Lower lobe of right lung (tissue), 2 donors: ENCODE measurements at places on chromosomes 13 and 19. TPM values are rescaled to one million over a fixed set of nuclear protein-coding genes. Genes with fewer than 3 reads are reported as not detected.

DNA sequence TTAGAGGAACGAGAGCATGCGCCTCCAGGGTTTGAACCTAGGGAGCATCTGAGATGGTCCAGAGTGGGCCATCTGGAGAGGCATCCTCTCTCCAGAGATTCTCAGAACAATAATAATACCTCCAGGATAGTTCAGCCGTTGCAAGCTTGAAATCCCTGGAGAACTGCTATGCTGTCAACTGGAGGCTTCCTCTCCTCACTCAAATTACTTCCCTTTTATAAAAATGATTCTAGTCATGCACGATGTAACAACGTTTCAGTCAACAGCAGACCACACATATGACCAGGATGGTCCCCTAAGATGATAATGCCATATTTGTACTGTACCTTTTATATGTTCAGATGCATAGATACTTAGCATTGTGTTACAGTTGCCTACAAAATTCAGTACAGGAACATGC, 108.7 kb downstream of the SHISA2 start:
- no peaks in the 10 kb centered on the region for H3K4me1 ChIP-seq
- no peak overlapping the region for H3K27ac ChIP-seq
- no peak for DNase-seq
- H3K27me3 ChIP-seq, result no peaks in the 10 kb centered on the region

- peaks cover 4% of the 10 kb centered on the region for H3K27me3 ChIP-seq
- DNase-seq, result no peak
- H3K4me3 ChIP-seq, result no peak overlapping the region
- no peak overlapping the region for H3K27ac ChIP-seq
- no peaks in the 10 kb centered on the region for H3K4me1 ChIP-seq
- H3K36me3 ChIP-seq, result no peaks in the 10 kb centered on the region
These were observed 344.3 kb downstream of the TEX29 start for GRCh38 chr13:111664696-111665095.

DNA sequence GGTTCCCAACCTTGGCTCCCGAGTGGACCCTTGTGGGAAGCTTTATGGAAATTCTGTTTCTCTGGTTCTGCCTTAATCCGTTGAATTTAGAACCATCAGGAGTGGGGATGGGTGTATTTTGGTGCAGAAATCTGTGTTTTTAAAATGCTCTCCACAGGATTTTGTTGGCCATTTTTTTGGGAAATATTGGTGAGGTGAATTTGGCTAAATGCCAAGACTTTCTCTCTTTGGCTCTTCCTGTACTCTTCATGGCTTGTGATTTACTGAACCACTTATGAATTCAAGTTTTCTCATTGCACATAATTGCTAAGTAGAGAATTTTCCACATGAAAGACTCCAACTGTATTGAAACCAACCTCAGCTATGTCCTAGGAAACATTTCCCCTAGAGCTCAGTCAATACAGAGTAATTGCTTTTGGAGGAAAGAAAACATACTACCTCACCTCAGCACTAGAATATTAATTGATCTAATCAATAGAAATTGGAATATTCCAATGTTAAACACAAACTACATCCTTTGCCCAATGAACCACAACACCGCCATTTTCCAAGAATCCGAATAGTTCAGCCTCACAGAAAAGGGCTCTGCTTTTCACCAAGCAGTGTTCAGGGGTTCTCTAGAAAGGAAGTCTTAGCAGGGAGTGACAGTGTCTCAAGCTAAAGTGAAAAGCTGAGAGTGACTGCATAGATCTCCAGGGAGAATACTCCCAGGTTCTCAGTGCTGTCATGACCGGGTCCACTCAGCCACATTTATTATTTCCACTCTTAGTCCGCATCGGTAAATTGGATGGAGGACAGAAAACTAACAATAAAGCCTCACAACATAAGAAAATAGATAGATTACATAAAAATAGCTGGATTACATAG, 60.3 kb downstream of the ERCC5 start:
- no peak for DNase-seq
- no peaks in the 10 kb centered on the region for H3K36me3 ChIP-seq
- H3K27ac ChIP-seq, result no peak overlapping the region
- H3K4me3 ChIP-seq, result no peak overlapping the region
- H3K27me3 ChIP-seq, result peaks cover 10% of the 10 kb centered on the region

- peaks cover 19% of the 10 kb centered on the region for H3K4me1 ChIP-seq
- no peaks in the 10 kb centered on the region for H3K36me3 ChIP-seq
- DNase-seq, result peak; percentile 80
- H3K4me3 ChIP-seq, result no peak overlapping the region
- H3K27ac ChIP-seq, result no peak overlapping the region
- no peaks in the 10 kb centered on the region for H3K27me3 ChIP-seq
These were observed 19.3 kb upstream of the RASA3 start for GRCh38 chr13:114151565-114152284.

DNA sequence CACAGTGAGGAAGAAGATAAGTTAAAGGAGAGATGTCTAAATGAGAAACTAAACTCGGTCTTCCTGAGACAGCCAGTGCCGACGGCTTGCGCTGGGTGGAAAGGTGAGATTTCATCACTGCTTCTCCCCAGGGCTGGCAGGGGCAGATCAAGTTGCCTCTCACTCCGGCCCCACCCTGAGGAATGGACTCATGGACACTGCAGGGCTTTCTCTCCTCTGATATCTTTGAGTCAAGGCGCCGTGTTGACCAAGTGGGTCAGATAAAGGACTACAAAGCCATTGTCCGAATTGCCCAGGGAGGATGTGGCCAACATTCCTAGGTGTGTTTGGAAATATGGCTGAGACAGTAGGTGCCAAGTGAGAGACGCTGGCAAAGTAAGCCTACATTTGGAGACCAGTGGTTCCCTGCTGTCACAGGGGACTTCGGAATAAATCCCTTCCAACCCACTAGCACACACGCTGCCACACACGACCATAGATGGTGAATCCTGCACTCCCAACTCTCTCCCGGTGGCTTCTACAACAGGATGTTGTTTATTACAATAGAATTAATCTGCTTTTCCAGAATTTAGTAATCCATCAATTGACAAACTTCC, 156.5 kb upstream of the TSC22D1 start:
- H3K4me3 ChIP-seq, result no peak overlapping the region
- H3K4me1 ChIP-seq, result no peaks in the 10 kb centered on the region
- no peak overlapping the region for H3K27ac ChIP-seq

DNA sequence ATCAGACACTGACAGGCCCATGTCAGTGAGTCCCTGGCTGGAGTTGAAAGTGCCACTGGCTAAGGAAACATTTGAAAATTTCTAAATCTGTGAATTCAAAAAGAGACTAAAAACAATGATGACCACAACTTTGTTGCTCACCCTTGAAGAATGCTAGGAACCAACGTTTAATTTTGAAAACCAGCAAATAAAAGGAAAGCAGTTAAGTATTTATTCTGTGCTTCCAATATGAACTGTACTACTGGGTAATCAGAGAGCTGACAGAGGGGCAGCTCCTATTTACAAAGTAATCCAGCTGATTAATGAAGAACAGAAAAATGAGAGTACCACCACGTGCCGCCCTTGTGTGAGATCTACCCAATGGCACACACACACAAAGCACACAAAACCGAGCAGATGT, 44.7 kb upstream of the LATS2 start:
- no peaks in the 10 kb centered on the region for H3K36me3 ChIP-seq
- H3K4me3 ChIP-seq, result no peak overlapping the region
- H3K4me1 ChIP-seq, result peaks cover 4% of the 10 kb centered on the region
- no peaks in the 10 kb centered on the region for H3K27me3 ChIP-seq

DNA sequence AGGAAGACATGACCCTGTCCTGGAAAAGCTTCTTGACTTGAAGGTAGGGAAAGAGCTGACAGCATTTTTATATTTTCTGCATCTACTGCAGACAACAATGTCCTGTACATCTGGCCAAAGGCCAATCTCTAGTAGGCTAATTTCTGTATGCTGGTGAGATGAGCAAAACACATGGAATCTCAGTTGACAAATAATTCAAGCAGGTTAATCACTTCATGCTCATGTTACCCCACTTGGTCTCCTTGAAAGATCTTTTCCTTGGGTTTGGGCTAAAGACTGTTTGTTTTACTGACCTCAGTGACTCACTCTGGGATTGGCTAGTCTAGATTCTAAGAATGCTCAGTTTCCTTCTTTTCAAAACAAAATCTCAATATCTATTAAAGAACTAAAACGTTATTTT, 298.8 kb downstream of the LMO7 start:
- H3K4me1 ChIP-seq, result no peaks in the 10 kb centered on the region
- no peak overlapping the region for H3K4me3 ChIP-seq
- no peak overlapping the region for H3K27ac ChIP-seq
- H3K36me3 ChIP-seq, result no peaks in the 10 kb centered on the region

DNA sequence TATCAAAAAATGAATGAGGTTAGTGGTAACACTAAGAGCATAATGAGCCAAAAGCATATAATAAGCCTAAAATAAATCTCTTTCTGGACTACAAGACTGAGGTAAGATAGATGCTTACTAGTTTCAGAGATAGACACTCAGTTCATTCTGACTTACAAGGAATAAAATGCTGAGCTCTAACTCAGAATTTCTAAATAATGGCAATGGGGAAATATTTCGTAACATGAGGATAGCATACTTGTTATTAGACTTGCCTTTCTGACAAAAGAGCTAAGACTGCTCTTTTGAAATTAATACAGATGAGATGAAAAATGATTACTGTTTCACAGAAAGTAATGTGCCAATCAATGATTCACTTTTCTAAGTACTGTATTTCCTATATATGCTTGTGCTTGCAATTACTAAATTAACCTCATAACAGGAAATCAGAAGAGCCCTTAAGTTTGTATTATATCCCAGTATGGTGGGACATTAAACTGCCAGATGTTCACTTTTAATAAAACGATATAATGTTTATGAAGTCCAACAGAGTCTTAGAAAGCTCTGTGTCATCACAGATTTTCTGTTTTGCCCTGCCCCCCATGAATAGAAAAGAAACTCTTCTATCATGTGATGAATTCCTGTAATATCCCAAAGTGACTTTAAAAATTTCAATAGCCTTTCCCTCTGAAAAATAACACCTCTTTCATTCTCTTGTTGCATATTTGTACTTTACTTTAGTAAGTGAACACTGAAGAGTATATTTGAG, 2771.0 kb upstream of the PCDH20 start:
- no peak overlapping the region for H3K27ac ChIP-seq
- no peaks in the 10 kb centered on the region for H3K36me3 ChIP-seq
- no peak overlapping the region for H3K4me3 ChIP-seq
- H3K27me3 ChIP-seq, result no peaks in the 10 kb centered on the region
- no peak for DNase-seq

- H3K36me3 ChIP-seq, result no peaks in the 10 kb centered on the region
- no peak overlapping the region for H3K27ac ChIP-seq
- H3K27me3 ChIP-seq, result peaks cover 4% of the 10 kb centered on the region
- H3K4me1 ChIP-seq, result no peaks in the 10 kb centered on the region
These were observed 4.9 kb upstream of the SULT2A1 start for GRCh38 chr19:47890865-47891621.

GRCh38 chr19:32540621-32541020, 40.4 kb upstream of the PDCD5 start:
- H3K36me3 ChIP-seq, result no peaks in the 10 kb centered on the region
- H3K27ac ChIP-seq, result no peak overlapping the region
- H3K27me3 ChIP-seq, result no peaks in the 10 kb centered on the region
- DNase-seq, result no peak
- no peak overlapping the region for H3K4me3 ChIP-seq

DNA sequence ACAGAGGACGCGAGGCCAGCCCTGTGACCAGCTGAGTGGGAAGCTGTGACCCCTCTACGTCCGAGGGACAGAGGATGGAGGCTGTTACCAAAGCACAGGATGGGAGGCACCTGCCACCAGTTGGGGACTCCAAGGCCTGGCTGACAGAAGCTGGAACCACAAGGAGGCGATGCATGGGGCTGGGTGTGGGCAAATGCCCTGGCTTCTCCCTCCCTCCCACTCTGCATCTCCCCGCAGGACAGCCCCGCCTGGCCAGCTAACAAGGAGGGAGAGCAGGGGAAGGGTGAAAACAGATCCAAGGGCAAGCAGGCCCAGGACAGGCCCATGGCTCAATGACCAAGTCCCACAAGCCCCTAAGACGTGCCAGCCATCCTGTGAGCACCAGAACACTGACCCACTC, 28.6 kb downstream of the AKT2 start:
- H3K4me1 ChIP-seq, result no peaks in the 10 kb centered on the region
- H3K36me3 ChIP-seq, result peaks cover 56% of the 10 kb centered on the region
- no peak overlapping the region for H3K27ac ChIP-seq

- no peaks in the 10 kb centered on the region for H3K4me1 ChIP-seq
- H3K36me3 ChIP-seq, result no peaks in the 10 kb centered on the region
- H3K4me3 ChIP-seq, result no peak overlapping the region
- no peak overlapping the region for H3K27ac ChIP-seq
These were observed 570.9 kb downstream of the GPC6 start for GRCh38 chr13:93797463-93797862.

DNA sequence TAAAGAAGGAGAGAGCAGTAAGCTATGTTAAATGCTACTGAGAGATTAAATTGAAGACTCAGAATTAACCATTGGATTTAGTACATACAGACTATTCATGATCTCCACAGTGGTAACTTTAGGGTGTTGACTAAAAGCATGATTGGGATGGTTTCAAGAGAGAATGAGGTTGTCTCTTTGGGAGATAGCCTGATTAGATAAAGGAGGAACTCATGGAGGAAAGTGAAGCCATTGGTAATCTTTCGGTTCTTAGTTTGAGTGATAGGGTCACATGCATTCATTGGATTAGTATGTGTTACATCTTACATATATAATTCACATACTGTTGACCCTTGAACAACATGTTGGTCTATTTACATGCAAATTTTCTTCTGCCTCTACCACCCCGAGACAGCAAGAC, 18.8 kb upstream of the KL start:
- no peak for DNase-seq
- no peak overlapping the region for H3K4me3 ChIP-seq
- no peaks in the 10 kb centered on the region for H3K36me3 ChIP-seq
- H3K27ac ChIP-seq, result no peak overlapping the region
- H3K27me3 ChIP-seq, result no peaks in the 10 kb centered on the region

DNA sequence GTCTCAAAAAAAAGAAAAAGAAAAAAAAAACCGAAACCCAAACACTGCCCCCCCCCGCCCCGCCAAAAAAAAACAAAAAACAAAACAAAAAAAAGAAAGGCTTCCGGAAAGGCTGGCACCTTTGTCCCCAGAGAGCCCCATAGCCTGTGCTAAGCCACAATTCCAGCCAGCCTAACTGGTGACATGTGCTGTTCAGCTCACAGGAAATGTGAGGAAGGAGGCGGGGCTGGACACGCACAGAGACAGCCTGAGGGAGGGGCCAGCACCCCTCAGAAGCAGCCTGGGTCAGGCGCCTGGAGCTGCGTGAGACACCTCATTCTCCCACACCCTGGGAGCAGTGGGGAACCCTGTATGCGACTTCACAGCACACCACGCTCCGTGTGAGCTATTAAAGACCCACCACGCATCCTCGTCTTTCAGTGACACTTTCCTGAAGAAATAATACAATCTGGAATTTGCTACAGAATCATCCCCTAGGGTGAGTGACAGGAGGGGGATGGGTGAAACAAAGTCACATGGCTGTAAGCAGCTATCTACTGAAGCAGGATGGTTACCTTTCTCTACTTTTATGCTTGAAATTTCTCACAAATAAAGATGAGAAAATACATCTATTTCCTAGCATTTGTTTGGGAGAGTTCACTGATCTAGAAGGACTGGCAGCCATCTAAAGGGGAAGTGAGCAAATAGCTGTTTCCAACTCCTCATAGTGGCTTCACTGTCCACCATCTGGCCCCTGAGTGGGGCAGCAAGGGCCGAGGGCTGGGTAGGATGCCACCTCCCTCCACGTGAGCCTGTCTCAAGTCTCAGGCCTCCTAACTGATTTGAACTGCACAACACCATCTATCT, 12.3 kb upstream of the SLC35E1 start:
- H3K36me3 ChIP-seq, result peaks cover 7% of the 10 kb centered on the region
- peak overlapping the region; percentile 78 for H3K27ac ChIP-seq

The ATP8B3 gene
- 2.1 TPM for total RNA-seq

The LRRC25 gene
- 35.4 TPM for total RNA-seq

The PTGIR gene
- 6.9 TPM for total RNA-seq

The ELSPBP1 gene
- not detected for total RNA-seq

The ZNF66 gene
- total RNA-seq, result 7.6 TPM

The ZNF613 gene
- total RNA-seq, result 7.9 TPM

The CEACAM8 gene
- 0.53 TPM for total RNA-seq

The MYDGF gene
- 91.6 TPM for total RNA-seq

The EPSTI1 gene
- total RNA-seq, result 38.6 TPM
